ENCODE measurements at places on chromosomes 4 and X. TPM values are rescaled to one million over a fixed set of nuclear protein-coding genes. Genes with fewer than 3 reads are reported as not detected.

GRCh38 chrX:50691820-50692219 is 122.2 kb downstream of the SHROOM4 start:
- DNase-seq = peak; percentile 6

DNA sequence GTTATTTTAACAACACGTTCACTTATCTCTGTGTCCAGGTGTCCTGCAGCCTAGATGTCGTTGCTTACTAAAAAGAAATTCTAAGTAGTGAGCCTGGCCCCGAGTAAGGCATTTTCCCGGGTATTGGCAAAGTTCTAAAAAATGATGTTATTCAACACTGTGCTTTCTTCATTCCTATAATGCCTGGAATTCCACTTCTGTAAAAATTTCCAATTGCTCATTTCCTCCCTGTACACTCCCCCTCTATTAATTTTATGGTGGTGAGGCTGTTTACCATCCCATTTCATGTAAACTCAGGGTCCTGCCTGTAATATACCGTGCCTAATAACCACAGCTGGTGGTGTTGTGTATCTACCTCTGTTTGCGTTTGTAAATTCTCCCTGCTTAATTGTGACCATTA is 14.2 kb downstream of the BST1 start:
- no peak for DNase-seq

- DNase-seq = no peak
These were observed 41.7 kb downstream of the RBM46 start for GRCh38 chr4:154822775-154823174.

DNA sequence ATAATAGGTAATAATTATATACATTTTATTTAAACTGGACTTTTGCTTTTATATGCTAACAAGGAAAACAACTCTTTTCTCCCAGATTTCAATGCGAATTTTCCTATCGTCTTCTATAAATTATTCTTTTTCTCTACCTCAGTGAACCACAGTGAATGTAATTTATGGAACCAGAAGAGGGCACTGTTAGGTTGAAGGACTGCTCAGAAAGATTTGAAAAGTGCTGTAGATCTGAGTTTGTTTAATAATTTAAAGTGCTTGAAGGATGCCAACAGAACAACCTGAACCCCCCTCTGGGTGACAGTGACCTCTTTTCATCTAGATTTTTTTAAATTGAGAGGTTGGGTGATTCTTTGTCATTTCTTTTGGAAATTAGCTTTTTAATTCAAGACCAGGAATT is 54.9 kb downstream of the PHOX2B start:
- DNase-seq = no peak

GRCh38 chrX:122835886-122836285 is 348.2 kb upstream of the GRIA3 start:
- DNase-seq = no peak

DNA sequence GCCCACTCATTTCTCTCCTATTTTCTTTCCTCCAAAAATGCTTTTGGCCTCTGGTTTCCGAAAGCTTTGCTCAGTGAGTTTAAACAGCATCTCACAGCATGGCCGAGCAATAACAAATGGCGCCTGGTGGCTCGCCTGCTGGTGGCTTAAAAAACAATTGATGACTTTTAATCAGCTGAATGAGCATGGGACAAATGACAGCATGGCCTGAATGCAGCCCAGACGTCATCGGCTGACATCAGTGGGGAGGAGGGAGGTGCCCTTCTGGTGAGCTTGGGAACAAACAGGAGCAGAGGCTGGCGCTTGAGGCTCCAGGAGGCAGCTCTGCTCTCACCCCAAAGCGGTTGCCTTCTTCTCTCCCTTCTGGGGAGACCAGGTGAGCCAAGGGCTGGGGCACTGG is 286.4 kb downstream of the BCOR start:
- no peak for DNase-seq

- DNase-seq = no peak
These were observed 58.4 kb upstream of the HS3ST1 start for GRCh38 chr4:11487139-11487538.

DNA sequence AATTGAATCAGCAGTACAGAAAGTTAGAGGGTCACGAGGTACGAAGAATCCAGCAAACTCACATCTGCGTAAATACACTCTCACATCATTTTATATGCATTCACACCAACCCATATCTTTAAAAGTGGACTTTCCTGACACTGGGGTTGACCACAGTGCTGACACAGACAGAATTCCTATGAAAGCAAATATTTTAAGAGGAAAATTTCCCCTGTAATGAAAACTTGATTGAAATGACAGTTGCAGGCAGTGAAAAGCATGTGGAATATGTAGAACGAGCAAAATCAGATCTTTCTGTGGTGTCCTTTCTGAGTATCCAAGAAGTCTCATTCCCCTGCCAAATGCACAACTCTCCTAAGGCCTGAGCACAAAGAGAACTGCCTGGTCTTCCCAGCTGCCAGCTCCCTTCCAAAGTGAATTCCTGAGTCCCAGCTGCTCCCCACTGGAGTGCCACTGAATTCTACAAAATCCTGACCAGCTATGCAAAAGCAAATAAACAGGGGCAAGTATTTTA is 50.5 kb upstream of the FAM9C start:
- no peak for DNase-seq

- DNase-seq = no peak
These were observed 247.2 kb upstream of the EPHA5 start for GRCh38 chr4:65917486-65917885.

- DNase-seq = no peak
These were observed 17.4 kb upstream of the TMEM184C start for GRCh38 chr4:147599769-147600168.

DNA sequence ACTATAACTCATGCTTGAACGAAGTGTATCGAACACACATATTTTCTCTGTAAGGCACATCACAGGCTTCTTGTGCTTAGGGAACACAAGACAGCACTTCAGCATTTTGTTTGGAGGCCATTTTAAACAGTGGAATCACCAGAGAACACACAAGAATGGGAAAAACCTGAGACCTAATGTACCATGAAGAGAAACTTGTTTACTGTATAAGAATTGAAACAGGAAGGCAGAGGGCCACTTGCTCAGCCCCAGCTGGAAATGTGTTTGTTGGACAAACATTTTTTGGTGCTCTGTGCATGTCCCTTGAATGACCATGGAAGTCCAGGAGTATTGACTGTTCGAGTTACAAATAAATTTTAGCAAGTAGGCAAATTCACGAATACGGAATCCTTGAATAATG is 47.5 kb downstream of the RAPGEF2 start:
- no peak for DNase-seq

GRCh38 chr4:158604369-158604768 is 67.3 kb downstream of the C4orf46 start:
- DNase-seq = no peak

GRCh38 chr4:39291686-39292085 is 74.5 kb downstream of the RFC1 start:
- DNase-seq = no peak

GRCh38 chrX:24796204-24796603 is 102.5 kb downstream of the POLA1 start:
- no peak for DNase-seq

- no peak for DNase-seq
These were observed 842.2 kb downstream of the STIM2 start for GRCh38 chr4:27702730-27703431.

DNA sequence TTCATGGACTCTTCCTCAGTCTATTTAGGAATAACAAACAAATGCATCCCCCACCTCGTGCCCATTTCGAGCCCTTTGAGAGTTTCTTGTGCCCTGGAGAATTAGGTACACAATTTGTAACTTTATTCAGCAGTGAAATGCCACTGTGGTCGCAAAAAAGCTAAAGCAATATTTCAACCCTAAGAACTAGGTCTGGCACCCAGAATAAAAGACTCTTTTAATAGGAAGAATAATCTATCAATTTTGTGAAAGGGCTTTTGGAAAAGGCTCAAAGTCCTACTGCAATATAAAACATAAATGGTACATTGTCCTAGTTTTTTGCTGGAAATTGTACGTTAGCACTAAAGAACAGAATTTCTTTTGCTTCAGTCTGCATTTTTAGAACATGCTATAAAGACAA is 304.6 kb upstream of the TENM3 start:
- DNase-seq = no peak

- DNase-seq = no peak
These were observed 147.0 kb upstream of the HPGD start for GRCh38 chr4:174669270-174669669.

Gene VSIG4
- not detected for total RNA-seq

Gene MAGEA11
- not detected for total RNA-seq

Gene LAMP2
- total RNA-seq = 35.3 TPM

Gene DOCK11
- 44.9 TPM for total RNA-seq

Gene DCAF12L2
- total RNA-seq = not detected

Gene ART3
- total RNA-seq = 0.82 TPM
